Right kidney (tissue), 9 donors: ENCODE measurements at places on chromosomes 4 and X.

GRCh38 chr4:137283737-137284136 lies 248.6 kb downstream of the PCDH18 start:
- no peak for DNase-seq

GRCh38 chrX:42531441-42531840 lies 246.5 kb downstream of the PPP1R2C start:
- DNase-seq, result no peak

DNA sequence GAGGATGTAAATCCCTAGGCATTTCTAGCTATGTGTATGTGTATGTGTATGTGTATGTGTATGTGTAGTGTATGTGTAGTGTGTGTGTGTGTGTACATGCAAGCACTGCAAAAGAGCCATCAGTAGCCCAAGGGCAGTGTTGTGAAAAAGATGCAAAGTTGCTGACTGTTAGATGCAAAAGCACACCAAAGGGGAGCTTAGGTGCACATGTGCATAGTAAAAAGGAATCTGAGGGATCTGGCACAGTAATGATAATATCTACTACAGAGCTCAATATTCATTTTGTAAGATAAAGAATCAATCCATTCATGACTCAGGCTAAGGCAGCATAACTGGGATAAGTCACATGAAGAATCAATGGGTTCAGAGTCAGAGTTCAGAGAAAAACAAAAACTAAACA lies 80.2 kb downstream of the TMEM47 start:
- no peak for DNase-seq

DNA sequence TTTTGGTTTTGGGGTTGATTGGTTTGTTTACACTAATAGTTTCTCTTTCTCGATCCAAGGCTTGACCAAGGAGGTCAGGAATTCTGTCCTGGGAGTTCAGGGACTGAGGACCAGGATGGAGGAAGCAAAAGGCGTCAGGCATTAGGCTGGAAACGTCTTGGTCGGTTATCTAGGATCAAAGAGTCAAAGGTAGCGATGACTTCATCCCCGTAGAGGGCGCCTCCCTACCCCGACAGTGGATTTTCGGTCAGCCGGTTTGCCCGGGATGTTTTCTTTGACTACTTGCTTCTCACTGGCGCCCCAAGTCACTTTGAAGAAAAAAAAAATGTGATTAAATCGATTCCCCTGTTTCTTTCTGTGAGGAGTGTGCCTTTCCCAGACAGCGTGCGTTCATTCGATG lies 980 bp upstream of the FHDC1 start:
- no peak for DNase-seq

- peak; percentile 41 for DNase-seq
These were observed 5.7 kb downstream of the PITX2 start for GRCh38 chr4:110617075-110617640.

GRCh38 chrX:52078131-52078530 lies 9.1 kb upstream of the MAGED4B start:
- no peak for DNase-seq

GRCh38 chrX:43589735-43590134 lies 66.4 kb upstream of the MAOA start:
- DNase-seq, result no peak

- no peak for DNase-seq
These were observed 23.9 kb upstream of the MSN start for GRCh38 chrX:65643531-65644052.

GRCh38 chr4:187547316-187547715 lies 448.3 kb upstream of the ZFP42 start:
- DNase-seq, result peak; percentile 10

DNA sequence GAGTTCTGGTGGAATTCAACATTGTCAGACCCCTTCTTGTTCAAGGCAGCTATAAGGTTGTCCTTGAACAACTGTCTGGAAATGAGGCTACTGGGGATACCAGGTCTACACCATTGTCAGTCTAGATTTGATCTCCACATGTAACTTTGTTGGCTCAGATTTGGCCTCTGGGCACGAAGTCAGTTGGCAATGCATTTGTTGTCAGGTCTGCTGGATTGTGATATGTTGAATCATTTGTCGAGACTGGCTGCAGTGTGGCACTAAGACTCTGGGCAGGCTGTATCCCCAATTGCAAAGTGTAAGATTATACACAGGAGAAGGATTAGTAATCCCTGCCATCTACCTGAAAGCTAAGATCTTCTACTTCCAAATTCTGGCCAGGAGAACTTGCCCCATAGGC lies 26.5 kb downstream of the ZNF81 start:
- DNase-seq, result no peak

DNA sequence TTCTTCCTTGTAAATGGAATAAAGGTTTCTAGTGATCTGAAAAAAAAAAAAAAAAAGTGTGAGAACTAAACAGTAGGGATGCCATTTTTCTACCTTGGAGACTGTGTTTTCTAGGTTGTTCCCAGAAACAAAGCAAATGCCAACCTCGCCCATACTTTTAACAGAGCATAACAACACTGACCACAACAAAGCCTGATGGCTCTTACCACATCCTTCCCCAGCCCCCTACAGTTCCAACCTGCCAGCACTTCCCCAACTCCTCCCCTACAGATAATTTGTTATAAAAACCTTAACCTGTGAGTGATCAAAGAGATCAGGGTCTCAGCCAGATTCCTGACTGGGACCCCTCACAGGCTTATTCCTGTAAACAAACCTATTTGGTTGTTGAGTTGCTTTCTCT lies 940.0 kb downstream of the SH3BGRL start:
- no peak for DNase-seq

- no peak for DNase-seq
These were observed 1440.2 kb downstream of the ADGRL3 start for GRCh38 chr4:62640296-62640695.

- no peak for DNase-seq
These were observed 249.6 kb downstream of the SNCA start for GRCh38 chr4:89587364-89587763.

GRCh38 chr4:176792326-176793059 lies at the start of gene VEGFC:
Gene VEGFC, minus strand, starts transcription at chr4:176792922. Its CDS starts 611 bp downstream, at chr4:176792311.
- peak; percentile 65 for DNase-seq

DNA sequence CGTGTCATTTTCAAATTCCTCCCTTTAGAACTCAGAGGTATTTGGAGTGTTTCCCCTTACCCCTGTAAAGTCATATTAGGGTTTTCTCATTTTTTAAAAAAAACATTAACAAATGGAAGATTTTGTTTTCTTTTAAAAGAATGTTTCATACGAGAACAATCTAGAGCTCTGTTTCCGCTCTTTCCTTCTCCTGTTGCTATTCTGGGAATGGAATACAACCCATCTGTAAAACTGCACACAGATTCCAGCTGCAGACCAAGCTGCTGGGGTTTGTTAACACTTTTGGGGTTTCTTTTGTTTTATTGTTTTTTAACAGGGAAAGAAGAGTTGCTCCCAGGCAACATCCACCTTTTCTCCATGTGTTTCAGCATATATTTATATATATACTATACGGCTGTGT lies 61.3 kb downstream of the HCCS start:
- DNase-seq, result no peak

DNA sequence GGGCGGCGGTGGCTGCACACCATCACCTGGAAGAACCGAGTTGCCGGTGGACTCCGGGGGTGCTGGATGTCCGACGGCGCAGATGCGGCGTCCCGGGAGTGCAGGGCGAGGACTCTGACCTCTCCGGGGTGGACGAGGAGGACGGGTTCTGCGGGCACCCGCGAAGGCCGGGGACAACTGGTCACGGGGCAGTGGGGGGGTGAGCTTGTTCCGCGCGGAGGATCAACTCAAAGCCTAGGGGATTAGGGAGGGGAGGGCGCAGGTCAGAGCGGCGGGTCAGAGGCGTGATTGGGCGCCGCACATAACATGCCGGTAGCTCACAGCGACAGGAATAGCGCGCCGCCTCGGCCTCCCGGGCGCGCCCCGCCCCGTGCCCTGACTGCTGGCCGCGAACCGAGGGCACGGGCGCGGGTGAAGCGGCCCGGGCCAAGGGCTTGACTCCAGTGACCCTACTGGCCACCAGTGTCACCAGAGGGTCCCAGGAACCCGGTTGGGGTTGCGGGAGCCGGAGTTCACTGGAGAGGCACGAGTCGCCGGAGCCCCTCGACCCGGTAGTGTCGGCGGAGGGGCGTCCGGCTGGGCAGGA lies at the start of gene KLHL34:
Gene KLHL34 (minus strand): TSS at position 179 of the 586 bp plus-strand sequence. CDS start 542 bp downstream, outside the sequence.
- peak; percentile 41 for DNase-seq

DNA sequence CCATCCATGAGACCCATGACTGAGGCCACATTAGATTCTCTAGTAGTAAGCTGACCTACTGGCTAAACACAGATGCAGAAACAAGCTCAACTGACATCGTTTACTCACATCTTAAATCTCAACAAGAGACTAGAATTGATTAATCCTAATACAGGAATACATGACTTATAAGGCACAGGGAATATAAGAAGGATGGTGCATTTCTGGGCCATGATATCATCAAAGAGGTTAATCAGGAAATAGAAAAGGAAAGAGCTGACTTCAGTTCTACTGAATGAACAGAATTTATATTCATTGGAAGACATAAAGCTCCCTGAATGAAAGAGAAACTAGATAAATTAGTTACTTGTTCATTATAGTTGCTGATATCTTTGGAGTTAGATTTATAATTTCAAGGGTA lies 1406.5 kb downstream of the STIM2 start:
- DNase-seq, result no peak

DNA sequence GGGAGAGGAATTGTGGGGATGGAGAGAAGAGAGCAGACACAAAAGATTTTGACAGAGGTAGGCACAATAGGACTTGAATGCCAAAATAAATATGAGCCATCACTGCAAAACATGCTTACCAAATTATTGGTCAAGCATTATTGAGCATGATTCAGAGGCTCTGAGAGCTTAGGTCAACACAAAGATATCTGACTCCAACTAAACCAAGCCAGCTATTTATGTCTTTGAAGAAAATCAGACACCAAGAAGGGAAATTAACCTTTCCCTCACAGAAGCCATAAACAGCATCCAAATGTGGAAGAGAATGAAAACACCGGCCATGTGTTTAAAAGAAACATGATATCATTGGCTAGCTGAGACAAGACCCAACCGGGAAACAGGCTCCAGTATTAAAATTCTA lies 323.2 kb downstream of the RAB28 start:
- no peak for DNase-seq

GRCh38 chr4:4271912-4272311 lies 18.0 kb downstream of the LYAR start:
- DNase-seq, result no peak
